ENCODE measurements at places on chromosomes 7 and 10. TPM values are rescaled to one million over a fixed set of nuclear protein-coding genes. Genes with fewer than 3 reads are reported as not detected.

MYL7 gene
- total RNA-seq: not detected

HTR5A gene
- not detected for total RNA-seq

DNA sequence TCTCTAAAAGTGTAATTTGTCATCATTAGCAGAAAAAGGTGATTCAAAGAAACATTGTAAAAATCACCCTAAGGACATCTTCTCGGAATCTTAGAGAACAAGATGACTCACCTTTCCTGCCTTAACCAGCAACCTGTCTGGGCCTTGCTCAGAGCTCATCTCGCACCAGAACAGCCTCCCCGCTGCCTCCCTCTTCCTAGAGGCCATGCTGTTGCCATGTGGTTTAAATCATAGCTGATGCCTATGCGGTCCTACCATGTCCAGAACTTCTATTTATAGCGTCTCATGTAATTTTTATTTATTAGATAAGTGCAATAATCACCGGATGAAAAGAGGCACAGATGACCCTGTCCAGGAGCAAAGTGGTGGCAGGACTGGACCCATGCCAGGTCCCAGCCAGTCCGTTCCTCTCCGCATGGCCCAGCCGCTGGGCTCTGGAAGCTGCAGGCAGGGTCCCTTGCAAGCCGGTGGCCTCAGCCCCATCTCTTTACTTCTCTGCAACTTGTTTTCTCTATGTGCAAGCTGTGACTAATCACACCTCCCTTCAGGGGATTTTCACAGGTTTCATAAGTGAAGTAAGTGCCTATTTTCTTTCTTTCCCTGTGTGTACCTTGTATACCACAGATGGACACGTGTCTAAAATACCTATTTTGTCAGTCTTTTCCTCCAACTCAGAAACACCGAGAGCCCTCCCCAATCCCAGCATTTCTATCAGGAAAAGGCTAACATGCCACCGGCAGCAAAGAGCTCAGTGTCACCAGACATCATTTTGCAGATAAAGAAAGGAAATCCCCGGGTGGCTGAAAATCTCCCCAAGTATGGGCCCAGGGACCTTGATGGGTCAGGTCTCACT is 27.1 kb downstream of the KLF6 start:
- peak overlapping the region; percentile 98 for H3K27ac ChIP-seq
- H3K4me3 ChIP-seq: no peak overlapping the region
- DNase-seq: peak; percentile 49
- H3K4me1 ChIP-seq: peaks cover 66% of the 10 kb centered on the region
- no peaks in the 10 kb centered on the region for H3K27me3 ChIP-seq

DNA sequence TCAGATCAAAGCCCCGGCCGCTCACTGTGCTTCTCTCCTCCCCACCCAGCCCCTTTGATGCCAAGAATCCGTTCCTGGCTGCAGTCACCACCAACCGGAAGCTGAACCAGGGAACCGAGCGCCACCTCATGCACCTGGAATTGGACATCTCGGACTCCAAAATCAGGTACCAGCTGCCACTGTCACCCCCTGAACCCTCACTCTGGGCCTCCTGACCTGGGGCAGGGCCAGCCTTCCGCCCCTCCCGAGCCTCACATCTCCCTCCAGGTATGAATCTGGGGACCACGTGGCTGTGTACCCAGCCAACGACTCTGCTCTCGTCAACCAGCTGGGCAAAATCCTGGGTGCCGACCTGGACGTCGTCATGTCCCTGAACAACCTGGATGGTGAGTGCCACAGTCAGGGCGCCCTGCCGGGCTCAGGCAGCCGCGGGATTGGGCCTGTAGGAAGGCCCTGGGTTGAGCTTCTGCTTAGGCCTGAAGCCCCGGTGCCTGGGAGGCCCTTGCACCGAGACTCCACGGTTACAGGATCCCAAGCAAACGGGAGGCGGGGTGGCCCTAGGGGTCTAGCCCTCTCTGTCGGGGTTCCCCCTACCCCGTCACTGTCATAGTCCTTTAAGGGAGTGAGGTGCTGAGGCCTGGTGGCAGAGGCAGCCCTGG is 10.8 kb downstream of the TMEM120A start:
- H3K4me1 ChIP-seq: no peaks in the 10 kb centered on the region
- H3K36me3 ChIP-seq: no peaks in the 10 kb centered on the region
- no peak overlapping the region for H3K4me3 ChIP-seq
- no peak for DNase-seq

- H3K27ac ChIP-seq: no peak overlapping the region
- DNase-seq: no peak
- no peaks in the 10 kb centered on the region for H3K36me3 ChIP-seq
Measured at GRCh38 chr10:109418795-109419194, 504.5 kb downstream of the XPNPEP1 start.

DNA sequence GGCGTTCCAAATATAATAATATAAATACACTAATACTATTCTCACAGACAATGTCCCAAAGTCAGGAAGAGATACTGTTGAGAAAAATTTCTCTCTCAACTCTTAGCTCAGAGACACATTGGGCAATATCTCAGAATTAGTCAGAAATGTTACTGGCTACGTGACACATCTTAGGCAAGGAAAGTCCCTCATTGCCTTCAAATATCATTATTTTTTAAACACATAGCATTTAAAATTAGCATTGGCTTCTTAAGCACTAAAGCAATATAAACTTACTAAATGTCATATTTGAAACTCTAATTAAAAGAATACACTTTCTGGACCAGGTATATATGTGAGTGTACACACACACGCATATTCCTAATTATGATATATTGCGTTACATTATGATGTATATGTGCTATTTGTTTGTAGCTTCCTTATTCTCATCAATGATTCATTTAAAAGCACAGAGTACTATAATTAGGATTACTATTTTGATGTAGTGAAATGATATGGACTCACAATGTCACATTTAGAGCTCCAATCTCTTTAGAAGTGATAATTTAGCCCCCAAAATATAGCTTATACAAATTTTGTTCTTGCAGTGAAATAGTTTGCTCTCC is 255.8 kb downstream of the TWIST1 start:
- no peaks in the 10 kb centered on the region for H3K36me3 ChIP-seq
- peak; percentile 5 for DNase-seq
- H3K27me3 ChIP-seq: no peaks in the 10 kb centered on the region
- H3K4me1 ChIP-seq: peaks cover 7% of the 10 kb centered on the region

DNA sequence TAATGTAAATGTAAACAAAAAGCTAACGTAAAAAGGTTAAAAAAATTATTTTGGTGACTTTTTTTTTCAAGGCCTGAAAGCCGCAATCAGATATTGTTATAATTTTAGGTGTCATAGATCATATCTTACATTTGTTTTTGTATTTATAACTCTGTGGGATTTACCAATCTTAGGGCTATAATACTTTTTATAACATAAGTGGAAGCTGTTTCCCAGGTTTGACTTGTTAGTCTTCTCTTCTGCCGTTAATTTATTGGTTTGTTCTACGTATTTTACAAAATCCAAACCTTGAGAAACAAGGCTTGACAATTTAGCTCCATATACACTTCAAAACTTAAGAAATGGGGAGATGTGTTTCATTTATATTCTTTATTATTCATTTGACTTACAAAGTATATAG is 119.4 kb downstream of the EVX1 start:
- DNase-seq: no peak
- H3K27me3 ChIP-seq: no peaks in the 10 kb centered on the region
- H3K27ac ChIP-seq: no peak overlapping the region
- peak overlapping the region; percentile 32 for H3K4me3 ChIP-seq
- peaks cover 13% of the 10 kb centered on the region for H3K4me1 ChIP-seq
- H3K36me3 ChIP-seq: no peaks in the 10 kb centered on the region
